ENCODE measurements at places on chromosomes 7 and 10. TPM values are rescaled to one million over a fixed set of nuclear protein-coding genes. Genes with fewer than 3 reads are reported as not detected.

Gene PPP1R9A
- total RNA-seq = 0.42 TPM

Gene MMP21
- total RNA-seq = 0.20 TPM

Gene PPIA
- total RNA-seq = 1,692 TPM

Gene SLC26A3
- total RNA-seq = not detected

Gene HTR5A
- not detected for total RNA-seq

Gene CYP26A1
- total RNA-seq = not detected

Gene HOXA13
- total RNA-seq = not detected

Gene LRRD1
- total RNA-seq = not detected

Gene FGFR2
- 0.89 TPM for total RNA-seq

Gene UTF1
- not detected for total RNA-seq

Gene LIPA
- total RNA-seq = 35.9 TPM

Gene NRP1
- total RNA-seq = 1.7 TPM

Gene ACTR3C
- 6.4 TPM for total RNA-seq

Gene SFR1
- total RNA-seq = 15.7 TPM

Gene COL17A1
- not detected for total RNA-seq

Gene KAZALD1
- not detected for total RNA-seq

Gene PNLIP
- total RNA-seq = not detected

Gene ICA1
- total RNA-seq = 2.4 TPM
